ENCODE measurements at places on chromosomes 4 and X. TPM values are rescaled to one million over a fixed set of nuclear protein-coding genes. Genes with fewer than 3 reads are reported as not detected.

DNA sequence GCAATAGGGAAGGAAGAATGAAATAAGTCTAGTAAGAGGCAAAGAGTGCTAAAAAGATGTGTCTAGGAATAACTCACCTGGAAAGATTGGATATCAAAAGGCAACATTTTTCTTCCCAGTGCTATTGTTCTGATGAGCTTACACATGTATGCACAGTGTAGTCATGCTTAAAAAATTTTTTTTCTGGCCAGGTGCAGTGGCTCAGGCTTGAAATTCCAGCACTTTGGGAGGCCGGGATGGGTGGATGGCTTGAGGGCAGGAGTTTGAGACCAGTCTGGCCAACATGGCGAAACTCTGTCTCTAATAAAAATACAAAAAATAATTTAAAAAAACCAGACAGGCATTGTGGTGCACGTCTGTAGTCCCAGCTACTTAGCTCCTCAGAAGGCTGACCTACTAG, 795.8 kb upstream of the IGFBP7 start:
- no peak for DNase-seq

- DNase-seq = no peak
These were observed 422.3 kb downstream of the STPG2 start for GRCh38 chr4:97720869-97721432.

GRCh38 chrX:112808651-112809195, 31.9 kb downstream of the AMOT start:
- no peak for DNase-seq

DNA sequence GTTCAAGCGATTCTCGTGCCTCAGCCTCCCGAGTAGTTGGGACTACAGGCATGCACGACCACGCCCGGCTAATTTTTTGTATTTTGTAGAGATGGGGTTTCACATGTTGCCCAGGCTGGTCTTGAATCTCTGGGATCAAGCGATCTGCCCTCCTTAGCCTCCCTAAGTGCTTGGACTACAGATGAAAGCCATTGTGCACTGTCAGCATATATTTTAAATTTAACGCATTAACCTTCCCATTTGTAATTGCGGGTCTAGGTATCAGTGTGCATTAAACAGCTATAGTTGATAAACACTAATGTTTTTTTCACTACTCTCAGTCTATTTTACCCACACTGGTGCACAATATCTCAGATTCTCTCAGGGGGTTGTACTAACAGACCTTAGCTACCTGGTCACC, 1930.8 kb downstream of the C4orf33 start:
- DNase-seq = no peak

GRCh38 chr4:74353858-74354257, 11.1 kb upstream of the EREG start:
- DNase-seq = no peak

- no peak for DNase-seq
These were observed 135.9 kb downstream of the SH3BGRL start for GRCh38 chrX:81337805-81338204.

DNA sequence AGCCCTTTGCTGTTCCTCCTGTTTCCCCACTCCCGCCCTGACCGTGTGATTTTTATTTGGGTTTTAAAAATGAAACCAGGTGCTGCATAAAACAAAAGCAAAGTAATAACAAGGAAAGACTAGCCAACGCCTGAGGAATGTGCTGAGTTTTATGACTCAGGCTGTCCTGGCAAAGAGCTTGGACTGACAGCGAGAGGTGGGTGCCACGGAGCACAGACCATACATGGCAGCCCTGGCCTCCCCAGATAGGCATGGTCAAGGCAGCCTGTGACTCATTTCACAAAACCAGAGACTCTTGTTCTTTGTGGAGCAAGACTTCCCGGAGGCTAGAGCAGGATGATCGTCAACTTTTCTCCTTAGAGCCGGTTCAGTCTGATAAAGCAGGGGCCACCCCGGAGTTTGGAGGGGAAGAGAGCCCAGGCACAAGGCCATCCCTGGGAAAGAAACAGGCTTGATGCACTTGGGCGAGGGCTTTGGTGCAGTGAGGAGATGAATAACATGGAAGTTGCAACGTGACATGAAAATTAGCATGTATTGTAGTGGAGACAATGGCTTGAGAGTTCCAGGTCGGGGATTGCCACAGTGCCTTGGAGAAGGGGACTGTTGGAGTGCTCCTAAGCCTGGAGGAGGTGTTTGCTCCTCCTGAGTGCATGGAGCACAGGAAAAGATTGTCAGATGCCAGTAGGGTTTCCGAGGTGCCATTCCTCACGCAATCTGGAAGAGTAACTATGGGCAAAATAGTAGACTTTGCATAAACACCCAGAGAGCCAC, 54.8 kb downstream of the C4orf51 start:
- peak; percentile 93 for DNase-seq

DNA sequence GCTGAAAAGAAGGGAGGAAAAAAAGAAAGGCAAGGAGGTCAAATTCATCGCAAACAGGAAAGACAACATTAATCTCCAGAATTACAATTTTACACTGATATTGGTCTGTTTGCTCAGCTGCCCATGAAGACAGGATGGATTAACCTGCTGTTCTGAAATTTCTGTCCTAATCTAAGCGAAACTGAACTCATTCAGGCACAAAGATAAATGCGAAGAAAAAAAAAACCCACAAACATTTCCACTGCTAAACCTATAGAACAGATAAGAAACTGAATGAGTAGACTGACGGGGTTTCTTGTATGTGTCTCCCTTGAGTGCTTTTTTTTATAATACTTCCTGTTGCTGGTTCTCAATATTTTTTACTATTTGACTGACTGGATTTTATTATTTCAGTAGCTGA, 251.8 kb upstream of the FTHL17 start:
- DNase-seq = no peak

DNA sequence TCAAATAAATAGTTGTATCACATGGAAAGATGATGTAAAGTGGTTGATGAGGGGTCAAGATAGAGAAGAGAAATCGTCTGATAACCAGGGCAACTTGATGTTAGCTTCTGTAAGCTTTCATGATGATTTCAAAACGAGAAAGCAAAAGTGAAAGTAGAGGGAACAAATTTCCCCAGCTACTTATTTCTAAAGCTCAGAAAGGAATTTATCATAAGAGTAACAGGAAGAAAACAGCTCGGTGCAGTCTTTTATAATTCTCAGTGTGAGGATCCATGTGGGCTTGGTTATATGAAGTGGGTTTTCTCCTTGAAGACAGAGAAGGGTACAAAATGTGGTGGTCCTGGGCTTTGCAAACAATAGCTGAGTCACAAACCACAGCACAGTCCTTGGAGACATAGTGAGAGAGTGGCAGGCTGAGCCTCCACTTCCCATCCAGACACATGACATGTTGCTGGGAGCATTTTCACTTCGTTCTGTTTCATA, 32.1 kb upstream of the GLRA2 start:
- DNase-seq = no peak

GRCh38 chr4:152068866-152069265, 308.1 kb upstream of the GATB start:
- DNase-seq = no peak

- no peak for DNase-seq
These were observed 31.9 kb downstream of the SLC16A2 start for GRCh38 chrX:74453178-74453577.

The TDO2 gene
- not detected for total RNA-seq

DNA sequence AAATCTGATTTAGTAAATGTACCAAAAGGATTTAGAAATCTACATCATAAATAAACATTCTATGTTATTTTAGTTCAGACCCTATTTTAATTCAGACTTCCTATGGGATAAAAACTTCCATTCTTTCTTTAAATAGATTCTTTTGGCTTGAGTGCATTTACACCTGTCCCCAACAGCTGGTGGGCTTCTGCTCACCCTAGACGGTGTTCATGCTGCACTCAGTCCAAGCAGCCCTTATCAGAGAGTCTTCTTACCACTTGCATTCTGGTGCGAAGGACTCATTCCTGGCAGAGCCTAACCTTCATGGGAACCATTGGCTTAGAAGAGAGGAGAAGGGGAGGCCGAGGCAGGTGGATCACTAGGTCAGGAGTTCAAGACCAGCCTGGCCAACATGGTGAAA, 57.3 kb downstream of the NPNT start:
- no peak for DNase-seq

GRCh38 chrX:8044947-8045346, 117.7 kb upstream of the PNPLA4 start:
- no peak for DNase-seq

The ADGRL3 gene
- not detected for total RNA-seq

DNA sequence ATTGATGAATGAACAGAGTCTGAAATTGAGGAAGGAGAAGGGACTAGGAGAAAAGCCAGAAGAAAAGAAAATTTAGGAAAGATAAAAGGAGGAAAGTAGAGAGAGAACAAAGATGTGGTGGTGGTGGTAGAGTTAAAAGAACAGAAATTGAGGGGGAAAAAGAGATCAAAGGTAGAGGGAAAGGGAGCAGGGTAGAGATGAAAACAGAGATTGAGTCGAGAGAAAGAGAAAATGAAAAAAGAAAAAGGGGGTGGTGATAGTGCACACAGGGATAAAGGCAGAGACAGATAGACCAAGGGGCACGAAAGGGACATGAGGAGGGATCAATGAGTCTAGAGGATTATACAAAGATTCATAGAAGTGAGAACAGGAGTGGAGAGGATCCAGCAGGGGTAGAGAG, 3.9 kb downstream of the ALAS2 start:
- no peak for DNase-seq

GRCh38 chrX:1527457-1527856, 9.5 kb downstream of the P2RY8 start:
- no peak for DNase-seq

The PDZD4 gene
- total RNA-seq = 1.5 TPM

The ACE2 gene
- not detected for total RNA-seq

DNA sequence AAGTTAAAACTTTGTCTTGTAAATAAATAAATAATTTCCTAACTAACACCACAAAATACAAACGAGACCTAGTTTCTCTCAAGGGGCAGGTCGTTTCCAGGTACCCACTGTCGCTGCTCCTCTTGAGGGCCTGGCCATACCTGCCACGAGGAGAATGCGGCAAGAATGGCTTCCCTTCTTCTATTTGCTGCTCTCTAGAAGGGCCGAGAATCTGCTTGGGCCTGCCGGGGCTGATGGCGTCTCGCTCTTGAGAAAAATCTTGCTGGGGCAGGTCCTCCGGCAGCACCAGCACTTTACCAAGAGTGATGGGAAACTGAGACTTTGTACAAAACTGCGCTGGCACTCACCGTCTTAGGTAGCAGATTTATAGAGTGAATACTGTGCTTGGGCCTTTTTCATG, 31.5 kb downstream of the CYLC1 start:
- DNase-seq = no peak

- no peak for DNase-seq
These were observed 41.9 kb downstream of the AFAP1 start for GRCh38 chr4:7897811-7898210.

The PLK4 gene
- 7.3 TPM for total RNA-seq

GRCh38 chrX:31132821-31133241, 61.0 kb upstream of the FTHL17 start:
- DNase-seq = no peak

The STARD8 gene
- 2.8 TPM for total RNA-seq

DNA sequence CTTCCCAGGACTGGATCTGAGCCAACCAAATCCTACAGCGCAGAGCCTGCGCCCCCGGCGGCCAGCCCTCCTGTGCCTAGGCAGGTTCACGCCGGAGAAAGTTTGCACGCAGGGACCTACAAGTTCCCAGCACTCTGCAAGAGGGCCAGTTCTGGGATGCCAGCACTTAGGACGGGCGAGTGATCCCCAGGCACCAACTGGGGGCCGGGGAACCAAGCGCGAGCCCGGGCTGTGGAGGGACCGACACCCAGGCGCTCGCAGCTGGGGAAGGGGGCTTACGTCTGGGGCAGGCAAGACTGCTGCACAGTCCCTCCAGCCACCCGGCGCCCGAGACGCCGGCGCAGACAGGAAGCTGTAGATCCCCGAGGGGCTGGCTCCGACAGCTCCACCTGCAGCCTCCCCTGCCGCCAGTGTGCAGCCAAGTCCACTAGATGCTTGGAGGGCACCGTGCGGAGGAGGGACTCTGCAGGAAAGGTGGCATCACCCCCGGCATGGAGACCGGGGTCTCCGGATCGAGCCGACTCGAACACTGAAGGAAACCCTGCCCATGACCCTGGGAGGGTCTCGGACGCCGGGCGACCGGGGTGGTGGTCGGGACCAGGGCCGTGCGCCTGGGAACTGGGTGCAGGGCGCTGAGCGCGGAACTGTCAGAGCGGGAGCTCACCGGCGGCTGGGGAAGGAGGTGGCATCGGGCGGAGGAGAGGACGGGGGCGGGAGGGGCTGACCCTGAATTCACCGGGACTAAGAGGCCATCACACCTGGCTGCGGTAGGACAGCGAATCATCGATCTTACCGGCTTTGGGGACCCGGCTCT, 566 bp downstream of the CORIN start:
- DNase-seq = peak; percentile 6

DNA sequence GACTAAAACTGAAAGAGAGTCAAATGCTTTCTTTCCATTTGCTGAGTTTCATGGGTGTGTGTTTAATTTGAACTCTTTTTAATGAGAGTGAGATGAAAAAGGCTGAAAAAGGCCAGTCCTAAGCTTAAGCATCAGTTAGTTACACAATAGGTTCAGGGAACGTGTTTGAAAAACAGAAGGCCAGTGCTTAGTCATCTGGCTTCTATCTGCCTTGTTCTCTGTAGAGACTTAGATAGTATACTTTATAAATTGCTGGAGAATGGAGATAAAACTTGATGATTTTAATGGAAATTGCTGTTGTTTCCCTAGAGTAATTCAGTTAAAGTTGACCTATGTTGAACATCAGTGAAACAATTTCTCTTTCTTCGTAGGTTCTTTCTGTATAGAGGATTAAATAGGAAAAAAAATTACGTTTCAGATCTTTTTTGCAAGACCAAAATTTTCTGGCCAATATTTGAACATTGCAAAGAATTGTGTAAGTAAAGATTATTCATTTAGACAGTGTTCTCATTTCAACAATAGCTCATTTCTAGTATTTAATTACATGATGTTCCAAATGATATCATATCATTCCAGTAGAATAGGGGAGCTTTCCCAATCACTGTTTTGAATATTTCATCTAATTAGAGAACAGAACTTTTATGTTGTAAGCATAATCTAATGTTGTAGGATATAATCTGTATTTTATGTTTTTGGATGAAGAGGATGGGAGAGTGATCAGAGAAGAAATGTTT, 1088.8 kb downstream of the ADGRL3 start:
- DNase-seq = no peak

DNA sequence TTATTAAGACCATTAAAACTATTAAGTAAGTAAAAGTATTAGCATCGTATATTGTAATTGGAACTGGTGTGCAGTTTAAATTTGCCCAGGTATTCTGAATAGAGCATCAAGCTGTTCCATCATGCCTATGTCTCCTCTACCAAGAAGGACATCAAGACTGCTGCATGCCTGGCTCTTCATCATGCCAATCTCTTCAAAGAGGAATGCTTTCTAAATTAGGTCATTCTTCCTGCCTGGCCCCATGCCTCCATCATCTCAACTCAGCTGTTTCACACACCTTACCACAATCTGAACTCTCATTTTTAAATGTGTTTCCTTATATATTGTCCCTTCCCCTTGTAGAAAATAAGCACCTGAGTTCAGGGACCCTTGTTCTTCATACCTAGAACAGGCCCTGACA, 270.5 kb upstream of the PPARGC1A start:
- no peak for DNase-seq
